ENCODE measurements at places on chromosomes 5 and 9.

GRCh38 chr5:95272316-95272929 lies 12.5 kb downstream of the MCTP1 start:
- H3K4me3 ChIP-seq, result no peak overlapping the region
- H3K4me1 ChIP-seq, result no peaks in the 10 kb centered on the region
- no peak for DNase-seq

GRCh38 chr5:45281081-45281480 lies 415.1 kb downstream of the HCN1 start:
- H3K36me3 ChIP-seq, result no peaks in the 10 kb centered on the region
- no peaks in the 10 kb centered on the region for H3K27me3 ChIP-seq
- DNase-seq, result no peak
- no peak overlapping the region for H3K27ac ChIP-seq
- no peaks in the 10 kb centered on the region for H3K4me1 ChIP-seq
- no peak overlapping the region for H3K4me3 ChIP-seq

DNA sequence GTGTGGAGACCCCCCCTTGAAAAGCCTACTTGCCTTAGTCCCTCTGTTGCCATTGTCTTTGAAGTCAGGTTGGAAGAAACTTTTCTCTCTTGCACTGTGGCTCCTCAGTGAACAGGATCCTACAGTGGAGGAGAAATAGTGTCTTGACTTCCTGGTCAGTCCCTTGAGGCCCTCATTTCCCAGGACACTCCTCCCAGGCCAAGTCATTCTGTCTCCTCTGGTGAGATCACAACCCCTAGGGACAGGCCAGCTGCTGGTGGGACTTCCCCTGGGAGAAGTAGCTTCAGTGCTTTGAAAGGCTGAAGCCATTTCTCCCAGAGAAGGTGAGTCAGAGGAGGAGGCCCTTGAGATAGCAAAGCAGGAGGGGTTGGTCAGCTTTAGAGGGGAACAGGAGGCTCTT lies 10.1 kb upstream of the GRIA1 start:
- no peaks in the 10 kb centered on the region for H3K36me3 ChIP-seq
- no peaks in the 10 kb centered on the region for H3K4me1 ChIP-seq
- H3K4me3 ChIP-seq, result no peak overlapping the region
- no peak for DNase-seq
- H3K27ac ChIP-seq, result no peak overlapping the region
- H3K27me3 ChIP-seq, result peaks cover 3% of the 10 kb centered on the region

DNA sequence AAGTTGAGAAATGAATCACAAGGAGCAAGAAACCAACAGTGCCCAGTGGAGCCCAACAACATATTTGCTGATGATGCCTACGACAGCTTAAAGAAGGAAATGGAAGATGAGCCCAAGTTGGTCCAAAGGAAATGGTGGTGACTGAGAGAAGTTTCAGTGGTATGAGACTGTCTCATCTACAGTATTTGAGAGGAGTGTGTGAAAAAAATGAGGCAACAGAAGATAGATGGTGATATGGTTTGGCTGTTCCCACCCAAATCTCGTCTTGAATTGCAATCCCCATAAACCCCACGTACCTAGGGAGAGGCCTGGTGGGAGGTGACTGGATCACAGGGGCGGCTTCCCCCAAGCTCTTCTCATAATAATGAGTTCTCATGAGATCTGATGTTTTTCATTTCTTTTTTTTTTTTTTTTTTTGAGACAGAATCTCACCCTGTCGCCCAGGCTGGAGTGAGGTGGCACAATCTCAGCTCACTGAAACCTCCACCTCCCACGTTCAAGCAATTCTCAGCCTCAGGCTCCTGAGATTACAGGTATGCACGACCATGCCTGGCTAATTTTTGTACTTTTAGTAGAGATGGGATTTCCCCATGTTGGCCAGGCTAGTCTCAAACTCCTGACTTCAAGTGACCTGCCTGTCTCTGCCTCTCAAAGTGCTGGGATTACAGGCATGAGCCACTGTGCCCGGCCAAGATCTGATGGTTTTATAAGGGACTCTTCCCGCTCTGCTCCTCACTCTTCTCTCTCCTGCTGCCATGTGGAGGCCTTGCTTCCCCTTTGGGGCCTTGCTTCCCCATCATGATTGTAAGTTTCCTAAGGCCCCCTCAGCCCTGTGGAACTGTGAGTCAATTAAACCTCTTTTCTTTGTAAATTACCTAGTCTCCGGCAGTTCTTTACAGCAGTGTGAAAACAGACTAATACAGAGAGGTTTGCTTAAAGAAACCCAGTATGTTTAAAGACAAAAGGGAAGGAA lies 30.2 kb downstream of the EFCAB9 start:
- H3K4me1 ChIP-seq, result no peaks in the 10 kb centered on the region
- no peak for DNase-seq
- H3K27ac ChIP-seq, result no peak overlapping the region
- H3K4me3 ChIP-seq, result no peak overlapping the region

- H3K27me3 ChIP-seq, result no peaks in the 10 kb centered on the region
- H3K4me3 ChIP-seq, result no peak overlapping the region
- H3K4me1 ChIP-seq, result no peaks in the 10 kb centered on the region
- H3K27ac ChIP-seq, result no peak overlapping the region
- DNase-seq, result no peak
Measured at GRCh38 chr9:92545002-92545510, 9.3 kb upstream of the ECM2 start.

DNA sequence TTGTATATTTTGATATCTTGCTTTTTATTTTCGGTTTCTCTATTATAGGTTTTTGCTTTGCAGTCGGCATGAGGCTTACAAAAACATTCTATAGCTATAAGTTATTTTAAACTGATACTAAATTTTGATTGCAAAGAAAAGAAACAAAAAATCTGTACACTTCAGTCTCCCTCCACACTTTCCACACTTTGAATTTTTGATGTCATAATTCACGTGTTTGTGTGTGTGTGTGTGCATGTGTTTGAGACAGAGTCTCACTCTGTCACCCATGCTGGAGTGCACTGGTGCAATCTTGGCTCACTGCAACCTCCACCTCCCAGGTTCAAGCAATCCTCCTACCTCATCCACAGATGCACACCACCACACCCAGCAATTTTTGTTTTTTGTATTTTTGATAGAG lies 124.9 kb downstream of the MRPS30 start:
- H3K4me3 ChIP-seq, result no peak overlapping the region
- H3K36me3 ChIP-seq, result no peaks in the 10 kb centered on the region
- H3K27me3 ChIP-seq, result no peaks in the 10 kb centered on the region
- no peaks in the 10 kb centered on the region for H3K4me1 ChIP-seq

- no peaks in the 10 kb centered on the region for H3K4me1 ChIP-seq
- no peaks in the 10 kb centered on the region for H3K36me3 ChIP-seq
- H3K27me3 ChIP-seq, result no peaks in the 10 kb centered on the region
Measured at GRCh38 chr5:106127341-106127781, 1543.4 kb downstream of the EFNA5 start.

- H3K4me1 ChIP-seq, result no peaks in the 10 kb centered on the region
- H3K36me3 ChIP-seq, result no peaks in the 10 kb centered on the region
- H3K27me3 ChIP-seq, result peaks cover 50% of the 10 kb centered on the region
Measured at GRCh38 chr5:50969151-50970031, 303.0 kb downstream of the PARP8 start.

DNA sequence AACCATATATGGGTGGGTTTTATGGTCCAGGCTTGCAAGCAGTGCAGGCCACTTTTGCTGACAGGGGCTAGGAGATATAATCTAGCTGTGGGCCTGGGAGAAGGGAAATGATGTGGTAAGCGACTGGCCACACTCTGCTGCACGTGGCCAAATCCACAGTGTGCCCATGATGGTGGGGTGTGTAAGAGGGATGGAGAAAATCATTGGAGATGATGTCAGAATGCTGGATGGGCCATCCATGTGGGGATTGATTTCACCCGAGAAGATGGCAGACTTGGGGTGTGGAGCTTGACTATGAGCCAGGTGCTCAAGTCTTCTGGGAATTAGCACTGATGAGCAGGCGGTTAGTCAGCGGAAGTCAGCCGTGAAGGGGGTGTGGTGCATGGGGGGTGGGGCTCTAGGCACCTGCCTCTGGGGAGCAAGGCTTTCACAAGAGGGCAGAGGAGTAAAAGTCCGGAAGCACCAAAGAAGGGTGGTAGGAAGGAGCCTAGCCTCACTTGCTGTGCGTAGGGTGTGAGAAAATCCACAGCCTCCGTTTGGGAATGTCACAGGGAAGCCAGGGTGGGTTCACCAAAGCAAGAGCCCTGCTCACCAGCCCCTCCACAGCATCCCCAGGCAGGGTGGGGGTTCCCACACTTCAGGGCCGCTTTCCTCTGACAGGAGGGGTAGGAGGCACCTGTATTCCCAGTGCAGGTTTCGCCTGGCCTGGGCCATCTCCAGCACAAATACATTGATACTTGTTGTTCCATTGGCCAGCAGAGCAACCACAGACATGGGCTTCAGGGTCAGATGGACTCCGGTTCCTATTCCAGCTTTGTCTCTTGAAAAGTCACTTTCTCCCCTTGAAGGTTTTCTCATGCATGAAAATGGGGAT lies 44.5 kb upstream of the ANGPTL2 start:
- no peaks in the 10 kb centered on the region for H3K4me1 ChIP-seq
- no peak overlapping the region for H3K4me3 ChIP-seq
- H3K36me3 ChIP-seq, result no peaks in the 10 kb centered on the region
- no peaks in the 10 kb centered on the region for H3K27me3 ChIP-seq
- DNase-seq, result no peak

DNA sequence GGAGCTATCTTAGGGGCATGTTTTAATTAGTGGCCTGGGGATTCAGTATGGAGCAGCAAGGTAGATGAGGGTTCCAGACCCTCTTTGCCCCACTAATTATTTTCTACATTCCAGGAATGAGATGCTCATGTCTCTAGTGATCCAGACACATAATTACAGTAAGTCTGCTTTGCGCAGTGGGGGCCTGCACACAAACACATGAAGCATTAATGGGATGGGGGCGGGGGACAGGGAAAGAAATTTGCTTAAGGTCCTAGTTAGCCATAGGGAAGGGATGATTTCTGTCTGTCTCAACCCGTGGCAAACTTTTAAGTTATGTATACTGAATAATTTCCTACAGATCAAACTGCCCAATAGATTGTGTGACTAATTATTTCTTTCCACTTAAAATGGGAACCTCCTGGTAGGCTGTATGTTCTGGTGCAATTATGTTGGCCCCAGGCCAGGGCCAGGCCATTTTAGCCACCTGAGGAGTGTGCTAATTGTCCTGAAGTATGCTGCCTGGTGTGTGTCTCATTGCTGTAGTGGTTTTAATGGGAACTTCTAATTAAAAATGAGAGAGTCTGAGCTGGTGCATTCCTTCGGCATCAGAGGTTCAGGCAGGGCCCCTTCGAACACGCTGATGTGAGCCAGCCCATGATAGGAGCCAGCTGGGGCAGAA lies 134.4 kb downstream of the PTTG1 start:
- no peaks in the 10 kb centered on the region for H3K4me1 ChIP-seq
- no peak overlapping the region for H3K4me3 ChIP-seq
- H3K27me3 ChIP-seq, result no peaks in the 10 kb centered on the region

DNA sequence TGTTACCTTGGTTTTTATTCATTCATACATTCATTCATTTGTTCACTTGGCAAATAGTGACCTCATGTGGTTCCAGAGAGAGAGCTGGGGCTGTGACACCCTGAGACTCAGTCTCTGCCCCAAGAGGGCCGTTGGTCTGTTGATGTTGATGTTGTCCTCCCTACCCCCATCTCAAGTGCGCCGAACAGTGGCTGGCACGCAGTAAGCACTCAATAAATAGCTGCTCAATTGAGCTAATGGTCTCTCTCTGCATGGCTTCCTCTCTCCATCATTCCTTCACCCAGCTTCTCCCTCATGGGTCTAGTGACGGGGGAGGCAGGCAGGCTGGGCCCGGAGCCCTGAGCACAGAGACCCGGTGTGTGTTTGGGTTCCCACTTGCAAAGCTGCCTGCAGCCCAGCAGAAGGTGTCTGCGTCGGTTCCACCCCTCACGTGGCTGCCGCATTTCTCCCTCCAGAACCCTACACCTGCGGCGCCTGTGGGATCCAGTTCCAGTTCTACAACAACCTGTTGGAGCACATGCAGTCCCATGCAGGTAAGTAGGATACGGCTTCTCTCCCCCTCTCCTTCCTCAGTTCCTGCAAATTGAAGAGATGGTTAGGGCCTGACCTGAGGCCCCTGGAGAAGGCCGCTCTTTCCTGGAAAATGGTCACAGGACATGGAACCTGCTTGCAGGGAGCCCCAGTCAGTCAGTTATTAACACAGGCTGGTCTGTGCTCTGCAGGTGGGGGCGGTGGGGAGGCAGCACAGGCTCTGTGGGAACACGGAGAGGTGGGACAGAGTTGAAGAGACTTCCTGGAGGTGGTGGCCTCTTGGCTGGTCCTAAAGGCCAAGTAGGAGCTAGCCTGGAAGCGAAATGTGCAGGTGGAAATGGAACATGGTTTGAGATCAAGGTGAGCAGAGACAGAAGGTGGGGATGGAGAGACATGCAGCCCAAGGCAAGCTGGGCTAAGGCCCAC lies 42.0 kb downstream of the AMBP start:
- no peaks in the 10 kb centered on the region for H3K4me1 ChIP-seq
- DNase-seq, result no peak
- no peak overlapping the region for H3K27ac ChIP-seq
- no peak overlapping the region for H3K4me3 ChIP-seq

DNA sequence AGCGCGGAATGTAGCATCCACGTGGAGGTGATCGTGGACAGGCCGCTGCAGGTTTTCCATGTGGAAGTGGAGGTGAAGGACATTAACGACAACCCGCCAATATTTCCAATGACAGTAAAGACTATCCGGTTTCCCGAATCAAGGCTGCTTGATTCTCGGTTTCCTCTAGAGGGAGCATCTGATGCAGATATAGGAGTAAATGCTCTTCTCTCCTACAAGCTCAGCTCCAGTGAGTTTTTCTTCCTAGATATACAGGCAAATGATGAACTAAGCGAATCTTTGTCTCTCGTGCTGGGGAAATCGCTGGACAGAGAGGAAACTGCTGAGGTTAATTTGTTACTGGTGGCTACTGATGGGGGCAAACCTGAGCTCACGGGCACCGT lies 598 bp downstream of the PCDHA2 start:
- no peak for DNase-seq
- no peak overlapping the region for H3K27ac ChIP-seq
- H3K4me3 ChIP-seq, result no peak overlapping the region
- H3K4me1 ChIP-seq, result no peaks in the 10 kb centered on the region
- peaks cover 2% of the 10 kb centered on the region for H3K27me3 ChIP-seq

- H3K36me3 ChIP-seq, result peaks cover 18% of the 10 kb centered on the region
- no peak overlapping the region for H3K4me3 ChIP-seq
- H3K4me1 ChIP-seq, result no peaks in the 10 kb centered on the region
- no peak overlapping the region for H3K27ac ChIP-seq
- no peaks in the 10 kb centered on the region for H3K27me3 ChIP-seq
Measured at GRCh38 chr5:154830596-154830995, 19.8 kb downstream of the FAXDC2 start.

DNA sequence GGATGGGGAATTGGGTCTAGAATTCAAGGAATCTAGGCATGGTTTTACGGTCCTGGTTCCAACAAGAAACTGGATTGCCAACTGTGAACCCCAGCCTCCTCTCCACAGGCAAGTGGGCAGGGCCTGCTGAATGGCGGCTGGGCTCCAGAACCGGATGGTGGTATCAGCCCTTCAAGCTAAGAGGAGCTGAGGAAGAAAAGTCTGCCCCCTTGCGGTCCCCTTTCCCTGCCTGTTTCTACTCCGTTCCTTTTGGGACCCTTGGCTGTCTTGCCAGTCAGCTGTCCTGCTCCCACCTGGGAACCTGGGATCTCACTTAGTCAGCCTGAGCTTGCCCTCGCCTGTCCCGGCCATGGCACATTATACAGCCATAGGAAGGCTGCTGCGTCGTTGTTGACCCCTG lies 234.4 kb upstream of the DAPK1 start:
- H3K4me3 ChIP-seq, result no peak overlapping the region
- H3K27me3 ChIP-seq, result no peaks in the 10 kb centered on the region
- H3K27ac ChIP-seq, result no peak overlapping the region

GRCh38 chr5:40397976-40398375 lies 281.7 kb upstream of the PTGER4 start:
- no peak overlapping the region for H3K27ac ChIP-seq
- H3K4me1 ChIP-seq, result no peaks in the 10 kb centered on the region
- no peak overlapping the region for H3K4me3 ChIP-seq
- DNase-seq, result no peak

Data from common myeloid progenitor, CD34-positive (primary cell).